ENCODE measurements at places on chromosomes 5 and 9.

DNA sequence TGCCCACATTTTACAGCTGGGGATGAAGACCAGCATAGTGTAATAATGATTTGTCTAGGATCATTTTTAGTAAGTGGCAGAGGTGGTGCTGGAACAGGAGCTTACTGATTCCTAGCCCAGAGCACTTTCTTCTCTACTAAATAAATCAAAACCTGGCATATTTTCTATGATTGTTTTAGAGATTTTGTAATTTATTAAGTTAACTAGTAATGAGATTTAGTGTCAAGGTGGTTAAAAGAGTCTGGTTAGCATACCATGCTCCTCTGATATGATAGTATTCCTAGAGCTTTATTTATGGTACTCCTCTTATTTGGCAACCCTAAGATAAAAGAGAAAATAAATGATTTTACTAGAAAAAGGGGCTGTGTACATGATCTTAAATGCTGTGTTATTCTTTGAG is 604.0 kb downstream of the ISL1 start:
- DNase-seq, result no peak

DNA sequence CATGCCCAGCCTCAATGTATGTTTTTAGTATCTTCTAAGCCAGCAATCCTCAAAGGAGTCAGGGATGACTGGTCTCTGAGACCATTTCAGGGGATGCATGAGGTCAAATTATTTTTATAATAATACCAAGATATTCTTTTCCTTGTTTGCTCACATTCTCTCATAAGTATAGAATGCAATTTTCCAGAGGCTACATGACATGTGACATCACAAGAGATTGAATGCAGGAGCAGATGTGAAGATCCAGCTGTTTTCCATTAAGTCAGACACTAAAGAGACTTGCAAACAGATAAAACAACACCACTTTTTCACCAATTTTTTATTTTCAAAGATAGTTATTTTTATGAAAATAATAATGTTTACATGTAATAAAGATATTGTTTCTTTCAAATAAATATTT is 22.0 kb upstream of the FREM1 start:
- no peak for DNase-seq

- no peak for DNase-seq
Observed at GRCh38 chr5:142829801-142830220, 59.6 kb downstream of the ARHGAP26 start.

DNA sequence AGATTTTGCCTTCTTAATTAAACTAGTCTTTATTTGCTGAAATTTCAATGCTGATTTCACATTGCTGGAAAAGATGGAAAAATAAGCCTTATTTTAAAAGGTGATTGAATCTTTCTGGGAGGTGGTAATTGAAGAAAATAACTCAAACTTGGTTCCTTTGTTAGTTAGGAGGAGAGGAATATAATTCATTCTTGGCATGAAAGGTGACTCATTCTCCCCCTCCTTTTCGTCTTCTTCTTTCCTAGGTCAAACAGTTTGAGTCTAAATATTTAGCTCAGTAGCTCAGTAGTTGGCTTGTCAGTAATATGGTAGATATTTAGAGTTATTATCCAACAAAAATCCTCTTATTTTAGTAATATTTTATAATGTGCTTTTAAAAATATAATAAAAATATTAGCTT is 353.9 kb upstream of the MEF2C start:
- no peak for DNase-seq

DNA sequence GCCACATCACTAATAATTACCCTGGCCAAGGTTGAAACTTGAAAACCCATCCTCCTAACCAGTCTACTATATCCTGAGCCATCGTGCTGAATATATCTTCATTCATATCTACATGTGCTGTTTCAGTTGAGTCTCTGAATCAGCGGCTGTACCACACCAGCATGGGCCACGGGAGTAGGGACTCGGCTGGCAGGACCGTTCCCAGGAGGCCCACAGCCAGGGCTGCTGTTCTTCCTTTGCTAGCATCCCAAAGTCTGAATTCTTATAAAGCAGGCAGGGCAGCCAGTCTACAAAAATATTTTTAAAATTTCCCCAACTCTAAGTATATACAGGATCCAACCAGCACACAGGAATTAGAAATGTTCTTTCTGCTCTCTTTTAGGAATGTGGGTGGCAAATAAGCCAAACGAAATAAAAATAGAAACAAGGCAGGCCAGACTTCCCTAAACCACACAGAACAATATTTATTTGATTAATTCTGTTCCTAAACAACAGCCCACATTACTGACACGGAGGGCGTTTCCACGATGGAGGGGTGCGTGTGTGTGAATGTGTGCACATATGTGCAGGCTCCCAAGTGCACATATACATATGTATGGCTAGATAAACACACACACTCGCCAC is 42.8 kb upstream of the EQTN start:
- no peak for DNase-seq

- DNase-seq, result peak; percentile 58
Observed at GRCh38 chr9:109972026-109972882, 192.3 kb downstream of the PALM2AKAP2 start.

DNA sequence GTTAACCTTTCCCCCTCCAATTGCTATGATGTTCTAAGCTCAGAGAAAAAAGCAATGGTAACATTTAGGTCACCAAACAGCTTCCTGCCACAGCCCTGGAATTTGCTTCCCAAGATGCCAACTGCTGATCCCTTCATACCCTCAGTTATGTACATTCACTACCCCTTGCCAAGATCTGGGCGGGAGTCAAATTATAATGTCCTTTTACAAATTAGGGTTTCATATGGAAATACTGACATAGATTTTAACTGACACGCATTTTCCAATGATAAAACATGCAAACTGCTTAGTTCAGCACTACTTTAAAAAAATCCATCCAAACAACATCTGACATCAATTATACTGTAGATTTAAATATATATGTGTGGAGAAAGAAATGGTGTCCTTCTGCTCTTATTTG is 5.0 kb downstream of the LOX start:
- no peak for DNase-seq

- no peak for DNase-seq
Observed at GRCh38 chr9:133709691-133710571, 28.2 kb downstream of the SARDH start.

- DNase-seq, result no peak
Observed at GRCh38 chr9:94153905-94154304, 69.6 kb downstream of the PTPDC1 start.

GRCh38 chr5:83368835-83369234 is 102.7 kb upstream of the VCAN start:
- DNase-seq, result no peak

DNA sequence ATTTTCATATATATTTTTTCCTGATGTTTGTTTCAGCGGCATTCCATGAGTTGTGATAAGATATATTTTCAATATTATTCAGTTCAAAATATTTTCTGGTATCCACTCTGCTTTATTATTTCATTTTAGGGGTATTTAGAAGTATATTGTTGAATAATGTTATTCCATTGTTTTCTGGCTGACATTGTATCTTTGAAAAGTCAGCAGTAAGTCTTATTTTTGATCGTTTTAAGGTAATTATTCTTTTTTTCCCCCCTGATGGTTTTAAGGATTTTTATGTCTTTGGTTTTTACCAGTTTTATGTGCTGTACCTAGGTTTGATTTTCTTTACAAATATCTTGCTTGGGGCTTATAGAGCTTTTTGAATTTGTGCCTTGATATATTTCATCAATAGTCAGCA is 6.6 kb upstream of the GLRA1 start:
- DNase-seq, result no peak

GRCh38 chr5:97420646-97421045 is 237.6 kb upstream of the RIOK2 start:
- DNase-seq, result no peak

DNA sequence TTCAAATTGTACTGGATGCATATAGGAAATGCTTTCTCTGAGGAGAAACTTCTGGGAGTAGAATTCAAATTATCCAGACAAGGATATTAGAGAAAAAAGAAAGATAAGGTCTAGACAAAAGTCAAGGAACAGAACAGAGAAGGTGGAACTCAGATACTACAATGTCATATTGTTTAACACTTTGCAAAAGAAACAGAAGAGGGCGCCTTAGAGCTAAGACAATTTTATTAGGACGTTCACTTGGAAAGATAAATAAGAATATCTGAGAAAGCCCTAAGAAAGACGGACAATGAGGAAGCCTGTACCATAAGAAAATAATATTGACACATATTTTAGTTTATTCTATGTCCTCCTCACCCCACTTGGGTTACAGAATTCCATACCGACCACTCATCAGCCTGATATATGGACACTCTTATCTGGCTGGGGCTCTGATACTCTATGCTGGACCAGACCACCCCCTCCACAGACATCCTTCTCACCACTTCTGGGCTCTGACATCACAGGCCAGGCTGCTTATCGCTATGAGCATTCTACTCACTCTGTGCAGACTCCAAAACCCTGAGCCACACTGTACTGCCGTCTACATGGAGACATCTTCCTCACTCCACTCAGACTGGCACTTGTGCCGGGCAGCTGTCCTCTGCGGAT is 9.1 kb upstream of the AK3 start:
- no peak for DNase-seq

DNA sequence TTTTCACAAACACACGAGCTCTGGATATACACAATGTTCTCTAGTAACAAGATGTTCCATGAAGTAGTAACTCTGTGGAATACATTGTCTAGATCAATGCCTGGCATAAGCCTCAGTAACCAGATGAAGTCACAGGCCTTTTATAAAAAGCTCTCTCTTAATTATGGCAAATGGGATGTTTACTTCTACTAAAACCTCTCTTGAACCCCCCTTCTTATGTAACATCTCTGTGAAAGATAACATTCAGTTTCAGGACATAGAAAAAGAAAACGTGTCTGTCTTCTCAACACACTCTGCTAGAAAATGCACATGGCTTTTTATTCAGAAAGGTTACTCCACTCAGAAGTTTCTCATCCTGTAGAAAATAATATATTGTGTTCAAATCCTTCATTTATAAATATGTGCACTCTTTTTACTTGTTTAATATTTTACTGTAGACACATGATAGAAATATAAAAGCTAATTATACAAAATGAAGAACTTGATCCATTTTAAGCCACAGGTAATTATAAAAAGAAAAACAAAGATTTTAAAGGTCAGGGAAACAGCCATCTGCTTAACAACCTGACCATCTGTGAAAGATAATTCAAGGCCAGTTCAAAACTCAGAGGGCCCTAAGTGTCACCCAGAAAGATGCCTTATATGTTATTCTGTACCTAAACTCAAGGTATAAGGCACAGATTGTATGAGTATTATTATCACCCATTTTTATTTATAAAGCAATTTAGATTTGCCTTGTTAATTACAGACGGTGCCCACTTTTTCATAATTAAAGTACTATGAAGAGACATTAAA is 812.0 kb downstream of the CDH18 start:
- no peak for DNase-seq

DNA sequence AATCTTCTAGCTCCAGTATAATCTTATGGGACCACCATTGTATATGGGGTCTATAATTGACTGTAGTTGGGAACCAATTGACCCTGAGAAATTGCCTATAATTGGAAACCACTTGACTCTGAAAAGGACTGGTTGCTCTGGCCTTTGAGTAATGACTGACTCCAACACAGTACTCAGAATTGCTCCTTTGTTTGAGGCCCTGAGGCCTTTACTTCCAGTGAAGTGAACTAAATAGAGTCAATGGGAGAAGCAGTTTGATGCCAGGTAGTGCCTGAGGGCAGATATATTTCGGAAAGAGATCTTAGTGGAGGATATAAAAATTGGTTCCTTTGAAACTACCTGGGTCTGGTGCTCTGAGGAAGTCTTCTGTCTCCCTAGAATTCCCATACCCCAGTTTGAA is 16.0 kb upstream of the TMEM171 start:
- DNase-seq, result no peak

GRCh38 chr5:128791312-128791711 is 174.0 kb upstream of the SLC27A6 start:
- DNase-seq, result no peak

- DNase-seq, result no peak
Observed at GRCh38 chr9:36037549-36038122, 923 bp downstream of the RECK start.
